ENCODE measurements at places on chromosomes 7 and 10.

DNA sequence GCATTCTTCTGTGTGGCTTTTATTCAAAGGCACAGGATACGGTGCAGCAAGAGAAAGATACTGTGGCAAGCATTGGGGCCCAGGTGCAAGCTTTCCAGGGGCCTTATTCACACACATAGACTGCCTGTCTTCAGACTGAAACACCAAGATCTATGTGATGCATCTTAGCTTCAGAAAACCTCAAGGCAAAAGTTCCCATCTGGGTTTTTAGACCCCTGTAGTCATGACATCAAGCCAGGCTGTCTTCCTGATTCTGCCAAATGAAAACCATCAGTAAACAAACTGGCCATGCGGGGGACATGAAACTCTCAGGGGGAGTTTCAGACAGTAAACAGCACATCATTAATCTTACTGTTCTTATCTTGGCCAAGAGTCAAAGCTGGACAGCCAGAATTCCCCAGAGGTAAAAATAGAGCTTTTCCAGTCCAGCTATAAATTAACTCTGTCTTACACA, 9.8 kb downstream of the AGBL3 start:
- no peak for DNase-seq

GRCh38 chr10:32346134-32346550, 816 bp downstream of the EPC1 start:
- DNase-seq, result peak; percentile 79

- no peak for DNase-seq
Observed at GRCh38 chr10:11337516-11337915, 273.9 kb downstream of the USP6NL start.

DNA sequence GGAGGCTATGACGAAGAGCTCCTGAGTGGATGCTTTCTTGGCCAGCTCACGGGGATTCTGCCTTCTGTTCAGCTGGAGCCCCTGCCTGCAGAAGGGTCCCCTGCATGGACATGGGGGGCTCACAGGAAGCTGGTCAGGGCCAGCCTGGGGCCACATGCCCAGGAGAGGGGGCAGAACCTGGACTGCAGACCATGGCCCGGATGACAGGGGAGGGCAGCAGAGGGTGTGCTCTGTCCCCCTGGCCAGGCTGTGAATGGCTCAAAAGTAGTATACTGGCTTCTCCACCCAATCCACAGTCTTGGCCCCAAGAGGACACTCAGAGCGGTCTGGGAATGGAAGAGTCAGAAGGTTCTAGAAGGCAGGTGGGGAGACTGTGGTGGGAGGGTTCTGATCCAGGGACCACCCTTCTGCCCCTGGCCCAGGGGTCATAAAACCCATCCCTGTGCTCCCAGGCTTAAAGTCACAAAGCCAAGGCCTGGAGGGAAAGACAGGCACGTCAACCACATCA, 40.3 kb downstream of the PPIF start:
- no peak for DNase-seq

- DNase-seq, result no peak
Observed at GRCh38 chr10:77028042-77028441, 609.6 kb downstream of the KCNMA1 start.

- no peak for DNase-seq
Observed at GRCh38 chr10:102402512-102402896, 7.0 kb downstream of the NFKB2 start.

DNA sequence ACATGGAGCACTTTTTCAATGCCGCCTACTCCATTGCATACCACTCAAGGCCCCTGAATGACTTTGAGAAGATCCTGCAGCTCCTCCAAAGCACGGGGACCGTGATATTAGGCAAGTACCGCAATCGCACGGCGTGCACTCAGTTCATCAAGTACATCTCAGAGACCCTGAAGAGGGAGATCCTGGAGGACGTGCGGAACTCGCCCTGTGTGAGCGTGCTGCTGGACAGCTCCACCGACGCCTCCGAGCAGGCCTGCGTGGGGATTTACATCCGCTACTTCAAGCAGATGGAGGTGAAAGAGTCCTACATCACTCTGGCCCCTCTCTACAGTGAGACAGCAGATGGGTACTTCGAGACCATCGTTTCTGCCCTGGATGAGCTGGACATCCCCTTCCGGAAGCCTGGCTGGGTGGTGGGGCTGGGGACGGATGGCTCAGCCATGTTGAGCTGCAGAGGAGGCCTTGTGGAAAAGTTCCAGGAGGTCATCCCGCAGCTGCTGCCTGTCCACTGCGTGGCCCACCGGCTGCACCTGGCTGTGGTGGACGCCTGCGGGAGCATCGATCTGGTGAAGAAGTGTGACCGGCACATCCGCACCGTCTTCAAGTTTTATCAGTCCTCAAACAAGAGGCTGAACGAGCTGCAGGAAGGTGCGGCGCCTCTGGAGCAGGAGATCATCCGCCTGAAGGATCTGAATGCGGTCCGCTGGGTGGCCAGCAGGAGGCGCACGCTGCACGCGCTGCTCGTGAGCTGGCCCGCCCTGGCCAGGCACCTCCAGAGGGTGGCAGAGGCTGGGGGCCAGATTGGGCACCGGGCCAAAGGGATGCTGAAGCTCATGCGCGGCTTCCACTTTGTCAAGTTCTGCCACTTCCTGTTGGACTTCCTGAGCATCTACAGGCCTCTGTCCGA, 12.7 kb upstream of the ATP6V0E2 start:
- no peak for DNase-seq

DNA sequence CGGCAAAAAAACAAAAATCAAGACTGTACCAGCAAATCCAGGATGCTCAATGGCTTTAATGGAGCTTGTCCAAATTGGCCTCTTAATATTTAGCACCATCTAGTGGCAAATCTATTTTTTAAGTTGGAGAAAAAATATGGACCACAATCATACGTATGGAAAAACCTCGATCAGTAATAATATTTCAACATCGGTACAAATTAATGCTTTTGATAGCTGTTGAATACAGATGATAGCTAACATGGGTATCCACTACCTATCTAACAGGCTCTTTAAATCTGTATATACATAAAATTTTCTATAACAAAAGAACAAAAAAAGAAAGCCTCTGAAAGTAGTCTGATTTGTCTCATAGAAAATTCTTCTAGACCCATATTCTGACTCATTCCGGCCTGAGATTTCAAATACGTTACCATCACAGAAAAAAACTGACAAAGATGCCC, 29.2 kb downstream of the COA1 start:
- peak; percentile 37 for DNase-seq

GRCh38 chr7:26688936-26689506, 175.4 kb downstream of the SKAP2 start:
- DNase-seq, result no peak

- peak; percentile 62 for DNase-seq
Observed at GRCh38 chr7:55250313-55250712, 114.8 kb upstream of the LANCL2 start.

DNA sequence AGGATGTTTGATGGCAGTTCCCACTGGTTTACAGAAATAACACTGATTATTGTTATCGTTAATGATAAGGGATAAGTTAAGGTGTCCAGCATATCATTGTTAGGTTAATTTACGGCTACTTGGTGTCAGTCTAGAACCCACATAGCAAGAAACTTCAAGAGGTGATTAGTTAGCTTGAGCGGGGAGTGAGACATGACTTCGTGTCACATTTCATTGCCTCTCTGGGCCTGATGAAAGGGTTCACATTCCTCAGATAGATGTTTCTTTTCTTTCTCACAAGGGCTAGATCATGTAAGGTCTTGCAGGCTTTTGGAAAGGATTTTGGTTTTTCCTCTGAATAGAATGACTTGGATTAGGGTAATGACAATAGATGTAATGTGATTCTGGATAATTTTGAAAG, 26.7 kb downstream of the WAC start:
- DNase-seq, result no peak

- no peak for DNase-seq
Observed at GRCh38 chr10:33381451-33382215, 47.2 kb upstream of the NRP1 start.

GRCh38 chr7:92723943-92724342, 112.4 kb downstream of the CDK6 start:
- no peak for DNase-seq

- DNase-seq, result no peak
Observed at GRCh38 chr10:88417387-88418030, 165.6 kb downstream of the RNLS start.

DNA sequence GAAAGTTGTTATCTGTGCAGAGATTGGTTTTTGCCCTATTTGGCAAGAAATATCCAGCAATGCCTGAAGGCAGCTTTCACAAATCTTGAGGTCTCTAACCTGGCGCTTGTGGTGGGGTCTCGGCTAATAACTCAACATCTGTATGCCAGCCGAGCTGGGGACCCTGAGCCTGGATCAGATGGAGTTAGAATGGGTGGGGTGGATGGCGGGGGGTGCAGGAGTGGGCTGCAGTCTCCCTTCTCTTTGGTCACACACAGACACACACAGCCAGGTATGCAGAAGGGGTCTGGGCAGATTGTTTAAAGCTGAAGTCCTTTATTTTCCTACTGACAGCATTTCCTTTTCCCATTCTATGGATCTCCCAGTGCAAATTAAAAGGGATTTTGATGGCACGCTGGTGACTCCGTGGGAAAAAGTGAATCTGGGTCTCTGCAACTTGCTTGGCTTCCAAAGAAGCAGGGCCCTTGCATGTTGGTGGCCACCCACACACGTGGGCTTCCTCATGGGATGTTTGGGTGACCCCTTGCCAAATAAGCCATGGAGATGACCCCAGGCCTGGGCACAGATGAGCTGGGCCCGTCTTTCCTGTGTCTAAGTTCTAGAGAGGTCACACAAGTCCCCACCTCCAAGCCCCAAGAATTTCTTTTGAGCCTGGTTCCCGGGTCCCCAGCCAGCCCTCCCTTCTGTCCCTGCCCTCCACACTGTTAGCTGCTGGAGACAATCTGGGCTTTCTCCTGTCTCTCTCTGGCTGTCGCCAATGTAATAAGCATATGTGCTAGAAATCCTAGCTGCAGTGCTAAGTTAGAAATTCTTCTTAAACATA, 39.9 kb upstream of the EMX2 start:
- DNase-seq, result no peak

DNA sequence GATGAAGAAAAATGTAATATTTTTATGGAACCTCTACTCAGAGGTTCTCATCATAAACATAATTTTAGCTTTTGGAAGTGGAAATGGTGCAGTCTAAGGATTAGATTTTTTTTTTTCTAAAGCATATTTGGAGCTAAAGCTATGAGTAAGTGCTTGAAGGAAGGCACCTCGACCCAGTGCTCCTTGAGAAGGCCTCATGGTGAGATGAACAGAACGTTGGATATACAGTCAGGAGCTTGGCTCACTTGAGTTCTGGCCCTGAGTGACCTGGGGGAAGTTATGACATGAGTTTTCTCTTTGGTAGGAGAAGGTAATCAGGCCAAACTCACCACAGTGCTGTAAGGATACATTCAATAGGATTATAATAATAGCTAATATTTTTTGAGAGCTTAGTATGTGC, 163.3 kb downstream of the JCAD start:
- no peak for DNase-seq

DNA sequence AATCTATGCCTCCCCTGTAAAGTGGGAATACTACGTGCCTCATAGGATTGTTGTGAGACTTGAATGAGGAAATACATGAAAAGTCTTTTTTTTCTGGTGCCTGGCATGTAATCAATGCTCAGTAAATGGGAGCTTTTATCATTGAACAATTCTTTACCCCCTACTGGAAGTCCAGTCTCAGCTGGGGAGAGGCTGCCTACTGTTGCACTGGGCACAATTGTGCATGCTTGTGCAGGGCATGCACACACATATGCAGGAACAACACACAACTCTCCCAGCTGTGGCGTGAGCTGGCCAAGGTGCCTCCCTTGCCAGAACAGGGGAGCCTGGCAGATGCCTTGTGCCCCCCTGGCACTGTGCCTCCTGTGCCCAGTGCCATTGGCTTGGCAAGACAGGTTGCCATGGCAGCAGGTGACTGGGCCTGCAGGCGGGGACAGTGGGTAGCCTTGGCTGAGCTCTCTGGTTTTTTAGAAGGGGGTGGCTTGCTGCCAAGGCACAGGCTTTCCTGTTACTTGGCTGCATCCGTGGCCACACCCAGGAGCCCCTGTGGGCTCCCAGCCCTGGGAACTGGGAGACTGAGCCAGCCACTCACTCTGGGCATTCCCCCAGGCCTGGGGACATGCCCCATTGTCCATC, 16.1 kb upstream of the PALD1 start:
- no peak for DNase-seq

- no peak for DNase-seq
Observed at GRCh38 chr10:94412449-94412848, 10.1 kb downstream of the TBC1D12 start.

- no peak for DNase-seq
Observed at GRCh38 chr10:50538555-50539398, 85.0 kb downstream of the SGMS1 start.

GRCh38 chr7:148697256-148698006, 1.3 kb upstream of the CUL1 start:
- no peak for DNase-seq

DNA sequence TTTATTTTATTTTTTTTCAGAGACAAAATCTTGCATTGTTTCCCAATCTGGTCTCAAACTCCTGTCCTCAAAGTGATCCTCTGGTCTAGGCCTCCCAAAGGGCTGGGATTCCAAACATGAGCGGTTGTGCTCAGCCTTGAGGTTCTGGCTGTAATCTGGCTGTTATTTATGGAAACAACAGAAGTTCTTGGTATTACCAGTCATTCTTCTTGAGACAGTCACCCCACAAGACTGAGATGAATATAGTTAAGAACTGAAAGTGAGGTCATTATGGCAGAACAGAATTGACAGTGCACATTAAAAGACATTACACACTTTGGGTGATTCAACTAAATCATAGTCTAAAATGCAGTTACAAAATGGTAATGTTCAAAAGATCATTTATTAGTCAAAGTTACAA, 719.5 kb downstream of the ZWINT start:
- no peak for DNase-seq

Measured in HEK293T (cell line).